ENCODE measurements at places on chromosomes 5 and 9. TPM values are rescaled to one million over a fixed set of nuclear protein-coding genes. Genes with fewer than 3 reads are reported as not detected.

FGF18 gene
- total RNA-seq, result not detected

PTPRD gene
- total RNA-seq, result 1.2 TPM

DND1 gene
- total RNA-seq, result 0.22 TPM

ANXA2R gene
- total RNA-seq, result 6.5 TPM

ANKRD31 gene
- not detected for total RNA-seq

SPACA9 gene
- 1.3 TPM for total RNA-seq

TICAM2 gene
- total RNA-seq, result 0.20 TPM

GRCh38 chr9:18359335-18359734 is 114.6 kb upstream of the ADAMTSL1 start:
- DNase-seq, result no peak

DNA sequence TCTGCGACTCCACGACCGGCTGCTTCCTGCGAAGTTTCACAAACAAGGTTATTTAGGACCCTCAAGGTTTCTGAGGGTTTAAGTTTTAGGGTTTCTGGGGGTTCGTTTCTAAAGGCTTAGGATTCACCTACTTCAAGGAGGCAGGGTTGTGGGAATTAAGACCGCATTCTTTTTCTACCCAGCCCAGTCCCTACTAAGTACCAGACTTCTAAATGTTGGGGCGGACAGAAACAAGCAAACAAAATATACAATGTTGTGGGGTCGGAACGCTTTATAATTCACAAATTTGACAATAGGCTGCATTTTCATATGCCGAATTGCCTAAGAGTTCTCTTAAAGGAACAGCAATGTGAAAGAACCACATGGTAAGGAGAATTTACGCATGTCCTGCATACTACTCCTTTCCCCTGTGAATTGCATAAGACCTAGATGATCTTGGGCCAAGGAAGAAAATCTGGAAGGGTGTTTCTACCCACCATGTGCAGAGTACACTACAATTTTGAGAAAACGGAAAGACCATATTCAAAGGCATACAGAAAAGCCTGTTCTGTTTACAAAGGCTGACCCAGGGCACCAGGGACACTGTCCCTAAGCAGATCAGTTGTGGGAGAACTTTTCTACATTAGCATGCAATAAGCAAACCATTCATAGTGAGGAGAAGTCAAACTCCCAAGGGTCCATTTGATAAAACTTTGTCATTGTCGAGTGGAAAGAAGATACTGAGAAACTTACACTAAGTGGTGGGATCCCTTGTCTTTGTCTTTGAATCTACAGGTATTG is 457.3 kb downstream of the RAB3C start:
- DNase-seq, result no peak

DNA sequence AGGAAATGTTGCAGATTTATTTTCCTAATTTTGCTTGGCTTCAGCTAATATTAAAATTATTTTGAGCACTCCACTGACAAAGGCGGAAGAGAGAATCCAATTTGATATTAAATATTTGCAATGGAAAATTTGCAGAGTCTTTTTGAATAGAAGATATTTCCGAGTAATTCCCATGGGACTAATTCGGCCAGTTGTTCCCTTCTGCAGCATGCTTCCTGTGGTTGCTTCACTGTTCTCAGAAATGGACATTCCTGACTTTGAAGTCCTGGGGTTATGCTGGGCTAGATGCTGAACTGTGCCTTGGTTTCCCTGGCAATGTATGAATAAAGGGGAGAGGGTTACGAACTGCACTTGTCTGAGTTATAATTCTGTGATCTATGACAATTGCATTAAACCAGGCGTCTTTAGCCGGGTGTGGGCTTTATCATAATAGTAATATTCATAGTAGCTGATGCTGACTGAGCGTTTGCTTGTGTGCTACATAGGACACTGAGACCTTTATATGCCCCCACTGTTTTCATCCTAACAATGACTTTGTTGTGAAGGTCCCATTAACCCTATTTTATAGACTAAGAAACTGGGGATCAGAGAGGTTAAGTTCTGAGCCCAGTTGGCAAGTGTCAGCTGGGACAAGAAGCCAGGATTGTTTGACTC is 114.5 kb upstream of the SPRY4 start:
- DNase-seq, result no peak

- no peak for DNase-seq
Measured at GRCh38 chr5:132561601-132562000, 4.8 kb downstream of the RAD50 start.

- DNase-seq, result peak; percentile 7
Measured at GRCh38 chr9:109328978-109329637, 8.2 kb upstream of the EPB41L4B start.

DNA sequence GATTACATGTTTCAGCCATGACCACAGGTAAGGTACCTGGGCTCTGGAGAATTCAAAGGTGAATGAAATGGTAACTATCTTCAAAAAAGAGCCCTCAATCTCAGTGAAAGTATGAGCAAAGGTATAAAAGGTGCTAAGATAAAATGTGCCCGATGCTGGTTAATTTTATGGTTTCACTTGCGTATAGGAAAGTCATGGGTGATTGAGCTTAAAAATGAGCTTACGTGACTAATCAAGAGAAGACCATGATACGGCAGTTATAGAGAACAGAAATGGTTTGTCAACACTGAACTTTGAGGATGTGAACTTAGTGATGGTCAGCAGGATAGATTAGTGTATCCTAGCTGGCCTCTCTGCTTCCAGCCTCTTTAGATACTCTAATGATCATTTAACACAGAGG is 320.1 kb downstream of the DEPDC1B start:
- DNase-seq, result no peak

- peak; percentile 74 for DNase-seq
Measured at GRCh38 chr9:72856972-72857623, 95.8 kb downstream of the ALDH1A1 start.
